ENCODE measurements at places on chromosomes 5 and 9.

DNA sequence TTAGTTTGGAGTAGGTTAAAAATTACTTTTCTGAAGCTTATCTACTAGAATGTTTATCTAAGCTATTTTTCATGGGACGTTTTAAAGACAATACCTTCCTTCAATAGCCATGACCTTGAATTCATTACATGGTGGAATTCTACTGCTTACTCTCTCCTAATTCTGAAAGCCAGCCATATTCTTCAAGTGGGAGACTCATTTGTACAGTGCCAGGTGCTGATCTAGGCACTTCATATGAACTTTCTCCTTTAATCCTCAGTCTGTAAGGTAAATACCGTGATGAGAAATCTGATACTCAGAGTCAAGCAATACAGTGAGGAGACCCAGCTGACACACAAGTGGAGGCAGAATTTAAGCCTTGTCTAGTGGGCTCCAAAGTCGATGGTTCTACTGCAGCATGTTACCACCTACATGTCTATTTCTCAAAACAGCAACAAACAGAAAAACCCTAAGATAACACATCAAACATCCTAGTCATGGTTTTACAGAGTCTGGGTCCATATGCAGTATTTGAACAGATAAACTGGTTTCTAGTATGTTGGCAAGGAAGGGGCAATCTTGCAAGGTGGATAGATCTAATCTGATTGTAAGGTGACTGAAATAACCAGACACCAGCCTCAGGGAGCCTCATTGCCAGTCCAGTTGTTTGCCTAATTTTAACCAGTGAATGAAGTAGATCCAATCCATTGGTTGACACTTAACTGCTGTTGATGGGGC lies 243.7 kb downstream of the PIK3R1 start:
- no peak for DNase-seq

DNA sequence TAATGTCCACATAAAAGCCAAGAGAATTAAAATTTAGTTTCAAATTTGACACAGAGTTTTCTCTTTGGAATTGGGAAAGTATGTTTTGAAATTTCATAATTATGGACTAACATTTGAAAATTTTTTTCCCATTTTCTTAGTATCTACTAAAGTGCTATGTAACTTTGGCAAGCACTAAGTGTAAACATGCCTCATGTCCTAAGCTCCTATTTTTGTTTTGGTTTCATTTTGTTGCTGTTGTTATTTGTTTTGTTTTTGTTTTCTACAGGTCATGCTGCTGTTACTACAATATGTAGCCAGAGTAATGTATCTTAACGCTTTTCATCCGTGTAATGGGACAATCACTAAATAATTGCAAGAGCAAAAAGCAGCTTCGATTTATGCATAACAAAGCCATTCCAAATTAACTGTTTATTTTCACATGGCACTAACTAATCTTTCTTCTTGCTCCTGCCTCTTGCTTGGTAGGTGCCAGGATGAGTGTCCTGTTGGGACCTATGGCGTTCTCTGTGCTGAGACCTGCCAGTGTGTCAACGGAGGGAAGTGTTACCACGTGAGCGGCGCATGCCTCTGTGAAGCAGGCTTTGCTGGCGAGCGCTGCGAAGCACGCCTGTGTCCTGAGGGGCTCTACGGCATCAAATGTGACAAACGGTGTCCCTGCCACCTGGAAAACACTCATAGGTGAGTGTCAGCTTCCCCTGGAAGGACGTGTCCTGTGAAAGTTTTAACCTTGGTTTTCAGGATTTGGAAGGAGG lies 107.3 kb upstream of the PRRC1 start:
- no peak for DNase-seq

DNA sequence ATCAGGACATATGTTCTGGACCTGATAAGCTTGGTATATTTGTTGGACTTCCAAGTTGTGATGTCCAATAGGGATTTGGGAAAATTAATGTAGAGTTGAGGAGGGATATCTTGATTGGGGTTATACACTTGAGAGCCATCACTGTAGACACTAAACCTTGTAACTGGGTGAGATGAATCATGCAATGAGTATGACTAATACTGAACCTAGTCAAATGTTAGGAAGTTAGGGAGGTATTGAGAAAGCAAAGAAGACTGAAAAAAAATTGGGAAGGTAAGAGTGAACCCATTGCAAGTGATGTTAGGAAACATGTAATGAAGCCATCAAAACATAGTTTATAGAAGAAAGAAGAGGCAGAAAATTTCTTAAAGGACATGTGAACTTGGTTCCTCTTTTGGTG lies 668.4 kb upstream of the CDH9 start:
- no peak for DNase-seq

GRCh38 chr9:113999256-114000062 lies 78.6 kb downstream of the AMBP start:
- no peak for DNase-seq

DNA sequence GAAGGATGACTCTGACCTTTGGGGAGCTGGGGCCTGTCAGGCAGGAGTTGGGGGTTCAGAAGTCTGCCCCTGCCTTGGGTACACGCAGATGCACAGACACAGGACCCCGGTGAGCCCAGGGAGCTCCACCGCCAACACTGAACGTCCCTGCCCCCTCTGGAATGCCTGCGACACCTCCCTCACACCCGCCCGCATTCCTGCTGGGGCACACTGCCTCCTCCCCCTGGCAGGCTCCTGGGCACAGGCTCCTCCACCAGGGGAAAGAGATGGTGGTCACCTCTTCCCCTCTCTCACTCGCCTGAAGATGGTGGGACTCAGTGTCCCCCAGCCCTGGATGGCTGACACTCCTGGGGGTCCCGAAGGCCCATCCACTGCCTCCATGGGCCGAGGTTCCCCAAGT lies 12.0 kb downstream of the CRB2 start:
- DNase-seq: no peak
